Stimulated activated CD4-positive, alpha-beta T cell treated with anti-CD3 and anti-CD28 coated beads, Interleukin-1b, Interleukin-23, amount 100 ng/mL, for 24 hours (primary cell): ENCODE measurements at places on chromosomes 7 and 10.

DNA sequence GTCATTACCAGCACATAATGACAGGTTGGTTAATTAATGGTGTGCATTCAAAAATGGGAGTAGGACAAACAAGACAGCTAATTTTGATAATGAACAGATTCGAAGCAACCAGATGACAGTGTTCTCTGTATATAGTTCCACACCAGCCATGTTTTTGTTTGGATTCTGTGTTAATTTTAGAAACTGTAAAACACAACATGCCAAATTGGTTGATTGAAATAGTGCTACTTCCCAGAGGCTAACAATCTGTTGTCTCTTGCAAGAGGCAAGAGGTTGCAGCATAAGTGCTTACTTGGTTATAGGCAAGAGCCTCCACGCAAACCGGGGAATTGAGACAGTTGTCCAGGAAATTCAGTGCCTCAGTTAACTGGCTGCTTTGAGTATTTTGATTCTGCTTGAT is 170.2 kb upstream of the HABP2 start:
- DNase-seq, result no peak

GRCh38 chr10:126270111-126270510 is 118.2 kb downstream of the ADAM12 start:
- no peak for DNase-seq

GRCh38 chr7:121126801-121127534 is 138.5 kb downstream of the CPED1 start:
- DNase-seq, result no peak

- no peak for DNase-seq
Observed at GRCh38 chr10:112232670-112233069, 49.1 kb upstream of the GPAM start.

DNA sequence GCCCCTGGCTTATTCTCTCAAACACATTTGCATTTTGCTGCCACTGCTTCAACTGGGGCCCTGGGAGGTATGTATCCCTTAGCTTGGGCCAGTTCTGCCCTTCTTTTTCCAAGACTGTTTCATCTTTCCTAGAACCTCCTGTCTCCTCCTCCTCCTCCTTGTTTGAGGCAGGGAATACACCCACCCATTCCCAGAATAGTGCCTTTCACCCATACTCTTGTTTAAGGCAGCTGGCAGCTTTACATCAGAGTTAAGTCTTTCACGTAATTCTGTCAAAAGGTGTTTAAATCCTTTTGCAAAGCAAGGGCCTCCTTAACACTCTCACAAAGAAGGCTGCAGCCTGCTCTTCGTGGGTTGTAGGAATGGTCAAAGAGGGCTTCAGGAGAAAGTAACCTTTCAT is 150.9 kb upstream of the AGK start:
- no peak for DNase-seq

- no peak for DNase-seq
Observed at GRCh38 chr7:141945356-141945755, 1.4 kb downstream of the CLEC5A start.

DNA sequence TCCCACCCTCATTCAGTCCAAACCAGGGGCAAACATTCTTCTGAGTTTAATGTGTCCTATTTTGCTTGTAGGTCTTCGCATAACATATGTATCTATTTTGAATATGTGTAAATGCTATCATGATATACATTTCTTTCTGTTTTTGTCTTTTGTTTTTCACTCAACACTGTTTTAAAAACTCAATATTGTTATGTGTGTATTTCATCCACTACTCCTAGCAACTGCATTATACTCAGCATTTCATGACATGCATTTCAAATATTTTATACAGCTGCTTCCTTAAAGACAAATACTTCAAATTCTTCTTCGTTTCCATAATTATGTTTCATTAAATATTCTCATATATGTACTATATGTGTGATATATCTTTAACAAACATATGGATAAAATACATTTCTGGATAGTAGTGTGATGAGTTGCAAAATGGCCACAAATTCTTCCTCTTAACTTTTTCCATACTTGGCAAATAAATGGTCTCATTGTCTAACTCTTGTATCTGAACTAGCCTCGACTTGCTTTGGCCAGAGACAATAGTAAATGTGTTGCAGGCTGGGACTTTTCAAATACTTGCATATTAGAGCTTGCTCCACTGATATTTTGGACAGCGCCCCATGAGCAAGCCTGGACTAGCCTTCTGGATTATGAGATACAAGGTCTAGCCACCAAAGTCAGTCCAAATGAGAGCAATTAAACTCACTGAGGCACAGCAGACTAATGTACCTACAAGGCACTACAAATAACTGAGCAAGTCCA is 539.7 kb upstream of the KCND2 start:
- DNase-seq, result no peak

DNA sequence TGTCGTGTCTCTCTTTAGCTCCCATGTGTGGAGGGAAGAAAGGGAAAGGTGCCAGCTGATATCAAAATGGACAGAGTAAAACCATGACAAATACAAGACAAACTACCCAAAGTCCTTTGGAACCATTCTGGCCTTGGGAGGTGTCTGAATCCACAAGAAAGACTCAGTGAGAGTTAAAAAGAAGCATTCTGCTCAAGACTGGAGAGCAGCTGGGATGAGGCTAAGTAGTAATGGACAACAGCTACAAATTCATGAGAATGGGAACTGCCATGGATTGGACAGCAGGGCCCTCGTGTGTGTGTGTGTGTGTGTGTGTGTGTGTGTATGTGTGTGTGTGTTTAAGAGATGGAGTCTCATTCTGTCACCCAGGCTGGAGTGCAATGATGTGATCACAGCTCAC is 39.6 kb upstream of the MYL10 start:
- DNase-seq, result no peak

DNA sequence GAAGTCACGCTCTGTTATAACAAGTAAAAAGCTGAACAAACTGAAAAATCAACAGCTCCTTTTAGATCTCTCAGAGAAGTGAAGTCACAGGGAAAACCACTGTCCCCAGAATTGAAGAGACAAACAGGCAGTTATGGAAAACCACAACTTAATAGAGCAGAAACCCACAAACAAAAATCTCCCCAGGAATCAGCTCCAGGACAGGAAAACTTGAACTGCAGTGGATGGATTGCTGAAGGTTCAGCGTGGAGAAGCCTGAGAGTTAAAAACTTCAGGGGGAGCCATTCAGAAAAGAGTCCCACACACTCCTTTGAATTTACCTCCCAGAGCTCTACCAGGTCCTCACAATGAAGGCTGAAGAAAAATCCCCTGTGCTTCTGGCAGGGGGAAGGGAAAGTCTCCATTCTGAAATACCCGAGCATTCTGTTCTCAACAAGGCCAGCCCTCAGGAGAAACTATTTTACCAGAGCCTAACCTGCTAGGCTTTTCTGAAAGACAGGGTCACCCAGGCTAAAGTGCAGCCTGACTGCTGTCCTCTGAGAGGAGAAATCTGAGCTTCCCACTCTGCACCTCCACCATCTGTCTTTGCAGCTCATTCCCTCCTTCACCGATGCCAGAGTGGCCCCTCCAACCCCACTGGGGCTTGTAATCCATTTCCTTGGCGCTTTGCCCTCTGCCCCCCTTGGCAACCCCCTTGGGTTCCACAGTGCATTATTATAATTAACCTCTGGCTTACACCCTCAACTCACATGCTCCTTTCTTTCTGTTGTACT is 65.0 kb upstream of the CCNY start:
- DNase-seq, result no peak

GRCh38 chr7:43112941-43113621 is 634 bp downstream of the HECW1 start:
- no peak for DNase-seq

DNA sequence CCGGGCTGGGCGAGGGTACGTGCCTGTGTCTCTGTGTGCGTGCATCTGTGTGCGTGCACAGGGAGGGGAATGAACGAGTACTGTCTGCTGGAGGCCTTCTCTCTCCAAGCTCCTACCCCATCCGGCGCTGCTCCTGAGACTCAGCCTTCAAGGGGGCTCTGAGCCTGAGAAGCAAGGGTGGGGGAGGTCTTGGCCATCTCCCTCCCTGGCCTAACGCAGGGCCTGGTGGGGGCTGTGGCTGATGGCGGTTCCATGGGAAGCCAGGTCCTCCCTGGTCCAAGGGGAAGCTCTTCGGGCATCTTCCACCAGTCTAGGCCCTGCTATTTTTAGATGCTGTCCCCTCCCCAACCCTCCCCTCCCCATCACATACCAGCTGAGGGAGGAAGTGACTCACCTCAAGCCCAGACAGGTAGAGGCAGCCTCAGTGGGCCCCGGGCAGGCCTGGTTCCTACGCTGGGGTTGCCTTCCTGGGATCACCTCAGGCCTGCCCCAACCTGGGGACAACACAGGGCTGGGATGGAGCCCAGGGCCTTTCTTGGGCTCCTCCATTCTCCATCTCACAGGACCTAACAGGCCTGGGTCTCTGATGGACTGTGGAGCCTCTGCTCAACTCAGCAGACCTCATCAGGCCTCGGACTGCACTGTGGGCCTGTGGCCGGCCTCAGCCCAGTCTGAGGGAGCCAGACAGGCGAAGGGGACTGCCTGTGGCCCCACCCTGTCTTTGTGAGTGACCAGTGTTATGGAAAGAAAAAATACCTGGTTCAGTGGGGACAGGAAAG is 32.2 kb downstream of the DNAJB12 start:
- DNase-seq, result no peak

DNA sequence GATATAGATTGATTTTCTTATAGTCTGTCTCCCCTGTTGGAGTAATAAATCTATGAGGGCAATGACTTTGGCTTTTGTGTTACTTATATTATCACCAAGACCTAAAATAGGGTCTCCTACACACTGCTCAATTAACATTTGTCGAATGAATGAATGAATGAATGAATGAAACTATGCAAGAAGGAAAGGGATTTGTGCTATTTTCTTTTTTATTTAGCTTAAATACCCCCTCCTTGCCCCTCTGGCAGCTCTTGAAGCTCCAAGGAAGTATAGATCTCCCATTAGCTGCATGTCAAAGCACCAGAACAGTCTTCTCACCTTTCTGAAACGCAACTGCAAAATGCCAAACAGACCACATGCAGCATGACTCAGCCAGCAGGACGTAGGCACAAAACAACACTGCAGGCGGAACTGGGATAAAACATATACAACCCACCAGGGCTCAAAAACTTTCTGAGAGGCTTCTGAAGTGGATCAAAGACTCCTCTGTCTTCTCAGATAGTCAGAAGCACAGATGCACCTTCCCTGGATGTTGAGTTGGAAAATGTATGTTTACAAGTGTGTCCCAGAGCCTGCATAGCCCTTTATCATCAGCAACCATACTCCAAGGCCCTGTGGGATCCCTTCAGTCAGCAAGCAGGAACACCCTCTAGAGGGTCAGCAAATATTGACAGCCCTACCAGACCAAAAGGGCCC is 187.8 kb downstream of the NPSR1 start:
- no peak for DNase-seq

DNA sequence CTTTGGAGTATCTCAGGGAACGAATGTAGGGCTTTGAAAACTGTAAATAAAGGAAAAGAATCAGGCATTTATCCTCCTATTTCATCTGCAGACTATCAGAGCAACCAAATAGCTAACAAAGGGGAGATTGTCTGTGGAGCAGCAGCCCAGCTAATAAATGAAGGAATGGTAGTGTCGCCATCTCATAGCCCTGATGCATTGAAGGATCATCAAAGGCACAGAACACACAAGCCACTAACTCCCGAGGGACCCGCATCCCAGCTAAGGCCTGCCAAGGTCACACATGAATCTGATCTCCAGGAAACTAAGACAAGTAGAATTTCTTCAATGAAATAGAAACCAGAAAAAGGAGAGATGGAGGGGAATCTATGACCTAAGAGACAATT is 38.2 kb downstream of the CALML5 start:
- DNase-seq, result no peak

GRCh38 chr10:3942937-3943489 is 158.0 kb upstream of the KLF6 start:
- no peak for DNase-seq

DNA sequence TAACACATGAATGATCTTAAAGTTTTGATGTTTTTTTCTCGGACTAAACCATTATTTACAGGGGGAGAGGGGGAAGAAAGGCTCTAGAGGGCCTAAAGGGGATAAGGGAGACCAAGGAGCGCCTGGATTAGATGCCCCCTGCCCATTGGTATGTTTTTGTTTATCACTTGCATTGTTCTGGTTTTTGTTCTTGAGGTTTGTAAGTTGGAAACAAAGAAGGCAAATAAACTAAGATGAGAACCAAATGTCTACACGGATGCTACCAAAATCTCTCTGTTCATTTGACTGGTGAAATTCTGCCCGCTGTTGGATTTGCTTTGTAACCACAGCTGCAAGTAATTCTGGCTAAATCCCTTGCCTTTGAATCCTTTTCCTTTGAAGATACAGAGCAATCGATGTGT is 99.8 kb upstream of the MACROH2A2 start:
- DNase-seq, result no peak

GRCh38 chr10:117653170-117653515 is 110.6 kb downstream of the EMX2 start:
- DNase-seq, result no peak
